Fibroblast of skin of back (primary cell): ENCODE measurements at places on chromosomes 7 and 10.

GRCh38 chr7:92799446-92800211, 36.7 kb downstream of the CDK6 start:
- DNase-seq: no peak

GRCh38 chr7:132009778-132010177, 453.4 kb upstream of the PODXL start:
- DNase-seq: peak; percentile 88

- DNase-seq: no peak
These were observed 1.6 kb downstream of the HTR7 start for GRCh38 chr10:90856261-90856660.

DNA sequence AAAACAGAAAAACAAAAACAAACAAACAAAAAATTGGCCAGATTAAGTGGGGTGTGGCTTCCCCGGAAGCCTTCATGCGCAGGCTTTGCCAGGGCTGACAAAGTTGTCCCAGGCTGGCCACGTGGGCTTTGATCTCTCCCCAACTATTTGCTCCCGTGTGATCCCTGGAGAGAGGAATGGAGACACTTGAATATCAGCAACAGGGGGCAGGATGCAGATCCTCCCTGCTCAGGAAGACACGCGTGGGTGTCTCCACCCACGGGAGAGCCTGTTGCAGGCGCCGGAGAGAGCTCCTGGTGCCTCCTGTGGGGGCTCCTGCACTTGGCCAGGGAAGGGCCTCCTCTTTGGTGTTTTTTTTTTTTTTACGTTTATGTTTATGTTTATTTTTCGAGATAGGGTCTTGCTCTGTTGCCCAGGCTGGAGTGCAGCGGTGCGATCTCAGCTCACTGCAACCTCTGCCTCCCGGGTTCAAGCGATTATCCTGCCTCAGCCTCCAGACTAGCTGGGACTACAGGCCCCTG, 19.0 kb downstream of the TRIM56 start:
- DNase-seq: no peak

DNA sequence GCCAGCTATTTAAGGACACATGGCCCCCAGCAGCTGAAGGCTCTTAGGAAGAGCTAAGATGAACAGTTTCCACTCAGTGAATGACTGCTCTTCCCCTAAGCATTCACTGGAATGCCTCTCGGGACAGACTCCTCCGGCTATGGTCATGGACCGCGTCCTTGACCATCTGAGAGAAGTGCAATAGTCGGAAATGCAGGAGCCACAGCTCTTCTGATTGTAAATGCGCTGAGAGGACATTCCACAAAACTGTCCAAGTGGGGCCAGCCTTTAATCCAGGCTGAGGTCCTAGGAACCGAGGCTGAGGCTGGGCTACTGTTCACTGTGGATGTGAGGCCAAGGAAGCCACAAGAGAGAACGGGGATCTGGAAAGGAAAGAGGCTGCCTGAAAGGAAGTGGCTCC, 162.0 kb upstream of the TMEM72 start:
- DNase-seq: no peak

DNA sequence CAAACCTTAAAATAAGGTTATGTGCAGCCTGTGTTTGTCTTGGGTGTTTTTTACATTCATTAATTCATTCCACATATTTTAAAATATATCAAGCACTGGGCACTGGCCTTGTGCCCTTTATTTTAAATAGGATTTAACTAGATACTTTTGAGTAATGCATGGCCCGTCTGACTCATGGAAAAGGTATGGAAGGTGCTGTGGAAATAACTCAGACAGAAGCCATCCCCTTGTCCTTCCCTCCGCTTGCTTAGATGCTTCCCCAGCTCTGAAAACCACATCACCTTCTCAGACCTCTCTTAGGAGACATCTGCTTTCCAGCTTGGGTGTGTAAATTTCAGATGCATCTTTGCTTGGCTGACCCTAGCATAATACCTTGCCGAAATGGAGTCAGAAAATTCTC, 30.5 kb downstream of the SLC18A2 start:
- DNase-seq: peak; percentile 13

GRCh38 chr7:33466203-33466602, 336.8 kb downstream of the BBS9 start:
- DNase-seq: no peak

- no peak for DNase-seq
These were observed 1180.4 kb downstream of the CNTNAP2 start for GRCh38 chr7:147296986-147297385.

- DNase-seq: peak; percentile 42
These were observed 15.6 kb downstream of the CUBN start for GRCh38 chr10:17113889-17114540.

- DNase-seq: no peak
These were observed 7.1 kb upstream of the DUSP5 start for GRCh38 chr10:110490640-110491039.

DNA sequence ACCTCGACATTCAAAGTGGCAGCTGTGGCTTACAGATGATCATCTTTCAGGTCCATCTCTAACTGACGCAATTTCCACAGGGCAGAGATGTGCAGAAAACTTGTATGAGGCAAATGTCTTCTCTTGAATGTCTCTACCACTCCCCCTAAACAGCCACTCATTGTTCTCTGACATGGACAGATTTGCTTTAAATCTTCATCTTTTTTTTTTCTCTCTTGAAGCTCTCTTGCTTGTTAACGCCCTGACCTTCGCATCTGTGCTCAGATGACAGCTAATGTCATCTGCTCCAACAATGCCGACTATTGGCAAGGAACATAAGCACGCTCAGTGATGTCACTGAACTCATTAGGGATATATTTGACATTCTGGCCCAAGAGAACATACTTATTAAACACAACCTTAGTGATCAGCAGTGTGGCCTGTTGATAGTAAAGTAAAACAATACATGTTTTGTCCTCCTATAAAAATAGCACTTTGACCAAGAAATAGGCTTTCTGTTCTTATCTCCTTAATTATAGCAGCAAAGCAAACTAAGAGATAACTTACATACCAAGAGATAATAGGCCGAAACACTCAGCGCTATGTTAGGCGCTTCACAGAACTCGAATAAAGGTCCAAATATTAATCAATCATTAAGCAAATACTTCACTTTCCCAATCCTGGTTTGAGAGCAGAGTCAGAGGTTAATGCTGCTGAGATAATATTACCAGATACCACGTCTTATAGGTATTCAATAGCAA, 583.5 kb downstream of the PARD3 start:
- DNase-seq: no peak

DNA sequence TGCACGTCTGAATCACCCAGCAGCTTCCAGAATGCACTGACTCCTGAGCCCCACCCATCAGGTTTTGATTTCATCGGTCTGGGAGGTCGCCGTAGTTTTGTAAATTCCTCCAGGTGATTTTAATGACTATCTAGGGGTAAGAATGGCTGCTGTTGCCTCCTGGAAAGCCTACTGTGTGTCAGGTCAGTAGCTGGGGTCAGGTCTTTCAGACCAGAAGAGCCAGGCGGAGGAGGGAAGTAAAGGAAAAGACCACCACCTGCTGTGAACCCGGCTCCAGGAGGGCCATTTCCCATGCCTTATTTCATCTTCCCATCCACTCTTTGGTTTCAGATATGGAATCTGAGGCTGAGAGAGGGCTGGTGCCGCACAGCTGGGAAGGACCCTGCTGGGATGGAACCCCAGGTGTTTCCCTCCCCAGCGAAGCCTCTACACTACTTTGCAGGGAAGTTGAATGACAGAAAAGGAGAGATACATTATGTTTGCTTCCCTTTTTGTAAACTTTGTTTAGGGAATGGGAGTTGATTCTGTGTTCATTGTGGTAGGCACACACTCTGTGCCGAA, 19.8 kb downstream of the ADAMTS14 start:
- no peak for DNase-seq

- no peak for DNase-seq
These were observed 12.2 kb upstream of the FAM53B start for GRCh38 chr10:124756156-124756903.

GRCh38 chr10:86410542-86411124, 44.0 kb upstream of the GRID1 start:
- DNase-seq: peak; percentile 81

DNA sequence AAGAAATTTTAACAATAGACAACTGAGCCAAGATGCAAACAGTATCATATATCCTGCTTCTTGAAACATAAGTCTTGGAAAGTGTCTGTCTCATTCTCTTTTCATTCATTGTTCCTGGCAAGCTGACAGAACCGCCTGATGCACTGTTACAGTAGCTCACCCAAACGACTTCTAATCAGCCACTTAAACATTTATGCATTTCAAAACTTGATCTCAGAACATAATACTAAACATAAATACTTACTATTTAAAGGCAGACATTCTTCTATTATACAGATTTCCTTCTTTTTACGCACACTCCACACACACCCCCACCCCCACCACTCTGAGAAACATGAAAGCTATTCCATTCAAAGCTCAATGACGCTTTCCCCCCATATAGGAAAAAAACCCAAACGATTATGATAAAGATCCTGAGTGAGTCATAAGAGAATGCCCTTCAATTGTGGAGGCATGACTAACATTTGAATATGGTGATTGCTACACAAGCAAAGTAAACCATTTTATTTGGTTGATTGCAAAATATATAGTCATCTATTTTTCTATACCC, 30.5 kb downstream of the SHTN1 start:
- peak; percentile 86 for DNase-seq

DNA sequence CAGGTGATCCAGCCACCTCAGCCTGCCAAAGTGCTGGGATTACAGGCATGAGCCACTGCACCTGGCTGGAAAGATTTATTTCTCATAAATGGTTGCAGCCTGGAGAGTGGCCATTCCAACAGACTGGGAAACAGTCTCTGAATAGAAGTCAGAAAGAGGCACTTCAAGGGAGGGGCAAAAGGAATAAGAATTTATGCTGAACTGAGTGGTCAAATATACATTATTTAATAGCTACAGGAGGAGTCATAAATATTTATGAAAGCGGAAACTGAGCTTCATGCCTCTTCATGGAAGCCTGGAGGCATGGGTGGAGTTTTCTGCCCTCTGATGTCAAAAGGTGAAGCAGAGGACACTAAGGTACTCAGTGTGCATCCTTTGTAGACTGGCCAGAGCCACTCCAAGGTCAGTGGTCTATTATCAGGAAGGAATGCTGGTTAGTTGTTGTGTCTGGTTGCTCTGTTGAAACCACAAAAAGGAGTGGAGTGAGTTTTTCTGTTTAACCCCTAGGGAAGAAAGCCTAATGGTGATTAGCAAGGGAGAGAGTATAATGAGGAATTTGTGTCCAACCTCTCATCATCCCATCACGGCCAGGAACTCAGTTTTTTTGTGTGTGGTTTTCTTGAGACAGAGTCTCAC, 9.3 kb upstream of the NRBF2 start:
- DNase-seq: no peak

DNA sequence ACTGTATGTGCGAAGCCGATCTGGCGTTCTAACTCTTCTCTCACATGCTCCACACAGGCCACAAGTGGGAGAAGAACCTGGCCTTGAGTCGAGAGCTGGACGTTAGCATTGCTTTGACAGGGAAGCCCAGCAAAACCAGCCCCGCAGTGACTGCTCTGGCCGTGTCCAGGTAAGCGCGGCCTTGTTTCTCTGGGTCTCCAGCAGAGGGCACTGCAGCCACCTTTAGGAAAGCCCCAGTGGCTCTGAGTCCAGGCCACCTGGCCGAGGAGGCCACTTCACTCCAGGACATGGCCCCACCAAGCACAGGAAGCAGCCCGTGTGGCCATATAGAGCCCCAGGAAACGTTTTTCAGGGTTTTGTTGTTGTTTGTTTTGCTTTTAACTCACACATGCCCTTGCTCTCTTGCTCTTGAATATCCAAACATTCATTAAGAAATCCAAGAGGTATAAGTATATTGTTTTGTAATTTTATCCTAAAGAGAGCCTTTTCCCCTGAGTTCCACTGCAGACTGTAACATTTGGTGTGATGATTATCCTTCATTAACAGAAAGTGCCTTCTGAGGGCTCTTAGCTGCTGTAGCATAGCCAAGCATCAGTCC, 41.8 kb upstream of the LRRC18 start:
- DNase-seq: peak; percentile 35

GRCh38 chr10:78729800-78730199, 339.0 kb upstream of the ZMIZ1 start:
- no peak for DNase-seq

GRCh38 chr10:14904316-14904732, 25.7 kb downstream of the SUV39H2 start:
- DNase-seq: peak; percentile 40

- DNase-seq: no peak
These were observed 1.5 kb downstream of the MET start for GRCh38 chr7:116673457-116673865.

- no peak for DNase-seq
These were observed 89.0 kb upstream of the STEAP4 start for GRCh38 chr7:88395715-88396114.

- DNase-seq: no peak
These were observed 272.2 kb downstream of the TCF7L2 start for GRCh38 chr10:113222207-113222606.

GRCh38 chr7:45575501-45576248, 1.5 kb downstream of the ADCY1 start:
- no peak for DNase-seq
